ENCODE measurements at places on chromosomes 2 and 18.

- no peak for DNase-seq
These were observed 117.3 kb upstream of the EFEMP1 start for GRCh38 chr2:56040834-56041233.

- DNase-seq: peak; percentile 65
These were observed 233.8 kb downstream of the LDLRAD4 start for GRCh38 chr18:13452388-13452811.

GRCh38 chr2:134836986-134837385 is 1.4 kb upstream of the ACMSD start:
- DNase-seq: no peak

GRCh38 chr2:240505910-240506309 is 51.9 kb downstream of the ANKMY1 start:
- DNase-seq: no peak

DNA sequence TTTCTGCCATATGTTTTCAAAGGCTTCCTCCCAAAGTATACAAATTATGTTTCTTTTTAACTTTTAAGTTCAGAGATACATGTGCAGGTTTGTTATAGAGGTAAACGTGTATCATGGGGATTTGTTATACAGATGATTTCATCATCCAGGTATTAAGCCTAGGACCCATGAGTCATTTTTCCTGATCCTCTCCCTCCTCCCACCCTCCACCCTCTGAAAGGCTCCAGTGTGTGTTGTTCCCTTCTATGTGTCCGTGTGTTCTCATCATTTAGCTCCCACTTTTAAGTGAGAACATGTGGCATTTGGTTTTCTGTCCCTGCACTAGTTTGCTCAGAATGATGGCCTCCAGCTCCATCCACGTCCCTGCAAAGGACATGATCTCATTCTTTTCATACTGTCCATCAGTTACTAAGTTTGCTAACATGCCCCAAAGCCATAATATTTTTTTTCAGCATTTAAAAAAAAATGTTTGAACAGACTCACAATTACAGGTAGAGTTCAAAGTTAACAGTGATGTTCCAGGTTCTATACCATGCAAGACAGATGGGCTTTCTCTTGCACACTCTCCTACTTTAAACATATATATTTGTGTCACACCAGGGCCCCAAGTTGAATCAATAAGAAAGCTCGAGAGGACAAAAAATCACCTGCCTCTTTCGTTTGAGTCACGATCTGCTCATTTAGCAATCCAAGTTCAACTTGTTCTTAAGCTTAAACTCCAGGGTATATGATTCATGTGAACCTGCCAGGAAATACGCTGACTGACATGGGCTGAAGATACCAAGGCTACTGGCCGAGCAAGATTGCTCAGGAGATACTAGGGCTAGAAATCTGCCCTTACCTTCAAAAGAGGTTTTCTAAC is 77.6 kb downstream of the AP1S3 start:
- DNase-seq: no peak

- peak; percentile 50 for DNase-seq
These were observed 1.9 kb downstream of the TLX2 start for GRCh38 chr2:74515981-74516633.

- DNase-seq: no peak
These were observed 187.1 kb downstream of the MYCN start for GRCh38 chr2:16127276-16127940.

Data from G401 (cell line).